ENCODE measurements at places on chromosomes 5 and 9.
A peak's percentile ranks its signal among the peaks of the same experiment; 100 is the strongest.

GRCh38 chr9:130172858-130173665 lies 858 bp downstream of the NCS1 start:
- no peak for DNase-seq

- no peak for DNase-seq
Measured at GRCh38 chr9:75002422-75003023, 25.6 kb downstream of the CARNMT1 start.

DNA sequence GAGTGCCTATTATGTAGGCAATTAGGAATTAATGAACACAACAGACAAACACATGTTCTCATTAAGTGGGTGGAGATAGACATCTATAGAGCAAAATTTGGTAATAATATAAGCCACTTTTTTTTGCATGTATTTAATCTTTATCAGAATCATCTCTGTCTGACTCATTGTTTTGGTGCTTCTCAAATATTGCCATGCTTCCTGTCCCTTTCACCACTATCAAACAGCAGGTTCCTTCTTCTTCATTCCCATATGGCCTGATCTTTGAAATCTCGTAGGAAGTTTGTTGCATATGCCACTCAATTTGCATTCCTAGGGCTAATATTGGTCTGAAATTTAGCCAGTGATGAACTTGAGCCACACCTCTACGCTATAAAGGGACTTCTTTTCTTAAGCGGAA lies 128.9 kb upstream of the SPEF2 start:
- no peak for DNase-seq

- DNase-seq = no peak
Measured at GRCh38 chr5:73392775-73393174, 55.8 kb downstream of the FOXD1 start.

GRCh38 chr9:33924978-33925797 lies 108.2 kb downstream of the UBE2R2 start:
- DNase-seq = peak; percentile 84

GRCh38 chr9:71984403-71984802 lies 73.0 kb downstream of the C9orf85 start:
- DNase-seq = peak; percentile 30

DNA sequence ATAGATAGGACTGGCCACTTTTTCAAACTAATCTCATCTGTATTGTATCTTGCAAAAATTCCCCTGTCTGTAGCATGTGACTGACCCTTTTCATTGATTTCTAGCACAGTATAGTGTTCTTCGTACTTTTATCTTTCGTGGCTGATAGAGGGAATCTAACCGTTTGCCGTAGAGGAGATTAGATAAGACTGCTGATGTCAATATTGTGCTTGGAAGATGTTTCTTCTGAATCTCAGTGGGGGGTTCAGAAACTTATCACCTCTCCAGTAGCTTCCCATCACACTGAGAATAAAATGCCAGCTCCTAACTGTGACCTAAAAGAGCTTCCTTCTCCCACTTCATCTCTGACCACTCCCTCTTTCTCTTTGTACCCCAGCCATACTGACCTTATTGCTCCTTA lies 25.4 kb upstream of the ALDOB start:
- DNase-seq = peak; percentile 47

DNA sequence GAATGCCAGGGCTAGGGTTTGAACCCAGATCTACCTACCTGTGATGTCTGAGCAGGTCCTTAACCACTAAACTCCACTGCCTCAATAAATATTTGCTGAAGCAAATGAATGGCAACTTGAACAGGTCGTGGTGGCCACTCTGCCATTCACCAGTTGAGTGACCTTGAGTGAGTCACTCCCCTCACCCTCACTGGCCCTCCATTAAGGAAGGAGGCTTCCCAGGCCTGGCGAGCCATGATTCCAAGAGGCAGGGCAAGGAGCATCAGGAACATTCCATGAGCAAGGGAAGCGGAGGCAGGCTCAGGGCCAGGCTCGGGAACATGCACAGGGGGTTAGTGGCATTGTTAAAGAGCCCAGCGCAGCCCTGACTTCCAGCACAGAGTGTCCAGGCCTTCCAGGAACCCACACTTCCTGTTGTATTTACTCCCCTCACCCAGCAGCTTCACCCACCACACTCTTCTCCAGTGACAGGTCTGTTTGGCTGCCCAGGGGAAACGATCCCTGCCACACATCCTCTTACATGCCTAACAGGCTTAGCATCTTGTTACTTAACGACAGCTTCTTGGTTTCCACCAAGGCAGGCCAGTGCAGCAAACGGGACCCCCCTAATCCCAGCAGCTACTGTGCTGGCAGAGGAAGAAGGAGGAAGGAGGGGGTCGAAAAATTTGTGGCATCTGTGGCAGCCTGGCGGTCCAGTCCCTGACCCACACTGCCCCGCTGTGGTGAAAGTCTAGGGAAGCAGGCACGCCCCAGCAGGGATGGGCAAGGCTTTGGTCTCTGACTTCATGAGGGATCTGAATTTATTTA lies 43.7 kb upstream of the TTC1 start:
- DNase-seq = peak; percentile 74

DNA sequence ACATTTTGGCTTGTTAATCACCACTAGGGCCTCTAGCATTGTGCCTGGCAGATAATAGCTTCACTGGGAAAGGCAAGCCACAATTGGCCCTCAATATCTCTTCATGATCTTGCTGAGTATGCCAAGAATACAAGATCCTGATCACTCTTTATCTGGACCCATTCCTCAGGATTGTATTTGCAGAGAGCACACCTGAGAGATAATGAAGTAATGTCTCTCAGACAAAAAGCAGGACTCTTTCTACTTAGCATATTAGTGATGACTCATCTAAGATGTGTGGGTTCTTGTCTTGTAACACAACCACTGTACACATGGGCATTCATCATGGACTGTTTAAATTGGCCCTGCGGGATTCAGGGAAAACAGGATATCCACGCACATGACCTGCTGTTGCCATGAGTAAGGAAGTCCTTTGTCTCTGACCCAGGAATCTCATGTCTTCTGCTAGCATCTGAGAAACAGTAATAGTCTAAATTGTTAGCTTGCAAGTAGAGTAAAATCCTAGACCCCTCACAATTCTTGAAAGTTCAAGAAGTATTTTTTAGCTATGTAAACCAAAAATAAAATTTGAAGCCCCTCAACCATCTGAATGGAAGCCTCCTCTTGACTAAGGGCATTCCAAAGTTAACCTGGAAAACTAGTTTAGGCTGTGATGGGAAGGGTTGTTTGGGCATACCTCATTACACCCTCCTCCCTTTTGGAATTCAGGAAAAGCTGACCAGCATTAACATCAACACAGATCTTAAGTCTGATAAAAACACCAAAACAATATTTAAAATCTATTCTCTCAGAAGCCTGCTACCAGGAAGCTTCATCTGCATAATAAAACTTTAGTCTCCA lies 28.0 kb upstream of the NFIL3 start:
- no peak for DNase-seq

DNA sequence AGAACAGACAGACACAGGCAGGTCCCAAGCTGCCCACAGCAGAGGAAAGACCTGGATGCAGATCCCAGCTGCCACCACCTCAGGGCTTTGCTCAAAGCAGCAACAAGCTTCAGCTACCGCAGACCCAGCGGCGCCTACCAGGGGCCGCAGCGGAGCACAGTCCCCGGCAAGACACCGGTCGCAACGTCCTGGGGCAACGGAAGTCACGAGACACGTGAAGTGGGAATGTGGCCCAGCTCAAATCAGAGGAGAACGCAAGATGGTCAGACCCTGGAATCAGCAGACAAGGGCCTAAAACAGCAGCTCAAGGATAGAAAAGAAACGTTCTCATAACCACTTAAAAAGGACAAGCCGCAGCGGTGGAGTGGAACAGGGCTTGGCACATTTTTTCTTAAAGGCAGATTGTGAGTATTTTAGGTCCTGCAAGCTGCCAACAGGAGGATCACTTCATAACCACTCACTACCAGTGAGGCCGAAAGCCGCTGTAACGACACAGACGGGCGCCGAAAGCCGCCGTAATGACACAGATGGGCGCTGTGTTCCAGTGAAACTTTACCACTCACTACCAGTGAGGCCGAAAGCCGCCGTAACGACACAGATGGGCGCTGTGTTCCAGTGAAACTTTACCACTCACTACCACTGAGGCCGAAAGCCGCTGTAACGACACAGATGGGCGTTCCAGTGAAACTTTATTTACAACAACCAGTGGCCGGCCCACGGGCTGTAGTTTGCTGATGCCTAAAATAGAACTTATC lies 21.7 kb downstream of the SLC9A3 start:
- no peak for DNase-seq

DNA sequence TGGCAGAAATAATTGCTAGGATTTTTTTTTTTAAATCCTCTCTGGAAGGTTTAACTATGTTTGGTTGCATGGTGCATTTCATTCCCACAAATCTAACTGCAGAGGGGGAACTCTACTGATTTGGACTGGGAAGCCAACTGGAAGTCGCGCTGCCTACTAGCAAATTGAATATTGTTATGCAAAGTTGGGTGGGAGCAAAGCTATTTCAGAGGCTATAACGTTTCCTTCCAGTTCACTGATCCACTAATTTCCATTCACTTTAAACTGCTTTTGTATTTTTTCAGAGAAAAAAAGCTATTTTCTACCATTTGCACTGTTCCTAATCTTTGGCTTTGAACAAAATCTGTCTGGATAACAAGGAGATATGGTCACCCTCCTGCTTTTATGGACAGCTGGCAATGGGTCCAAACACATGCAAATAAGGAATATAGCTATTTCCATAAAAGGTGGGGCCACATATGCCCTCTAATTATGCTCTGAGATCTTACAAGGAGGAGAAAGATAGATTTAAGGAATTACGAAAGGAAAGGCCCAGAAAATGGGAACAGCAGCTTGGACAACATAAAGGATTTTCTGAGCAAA lies 40.1 kb downstream of the MACIR start:
- no peak for DNase-seq

DNA sequence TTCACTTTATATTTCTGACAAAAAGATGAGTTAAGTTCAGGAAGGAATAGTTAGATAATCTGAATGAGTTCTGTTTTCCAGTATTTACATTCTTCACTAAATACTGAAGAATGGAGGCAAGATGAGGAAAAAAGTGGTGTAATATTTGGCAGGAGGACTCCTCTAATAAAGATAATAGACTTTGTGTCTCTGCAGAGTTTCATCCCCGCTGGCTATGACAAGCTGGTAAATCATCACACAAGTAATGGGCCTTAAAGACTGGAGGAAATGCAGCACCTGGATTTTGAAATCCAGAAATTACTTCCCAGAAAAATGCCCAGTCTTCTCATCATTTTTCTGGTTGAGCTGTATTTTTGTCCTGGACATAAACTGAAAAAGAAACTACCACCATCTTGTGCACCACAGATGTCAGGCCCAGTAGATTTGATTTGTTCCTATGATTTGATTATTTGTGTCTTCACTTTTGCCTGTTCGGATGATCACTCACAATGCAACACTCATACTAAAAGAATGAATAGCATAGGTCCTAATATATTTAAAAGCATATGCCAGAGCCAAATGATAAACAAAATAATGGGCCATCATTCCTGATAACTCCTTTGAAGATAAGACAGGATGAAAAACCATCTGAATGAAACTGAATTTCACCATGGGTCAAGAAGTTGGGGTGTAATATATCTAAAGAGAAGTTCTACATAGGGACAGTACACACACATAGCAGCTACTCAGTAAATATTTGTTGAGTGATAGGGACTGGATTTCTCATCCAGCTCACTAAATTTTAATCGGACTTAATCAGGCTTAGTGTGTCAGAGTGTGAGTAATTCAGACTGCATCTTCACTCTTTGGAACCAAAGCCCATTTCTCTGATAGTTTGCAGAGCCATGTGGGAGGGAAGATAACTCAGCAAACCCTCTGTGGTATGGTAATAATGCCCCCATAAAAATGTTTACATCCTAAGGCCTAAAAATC lies 200.5 kb downstream of the HINT1 start:
- DNase-seq = no peak

GRCh38 chr5:134005417-134006061 lies 764 bp upstream of the VDAC1 start:
- DNase-seq = peak; percentile 18
